Activated CD4-positive, CD25-positive, alpha-beta regulatory T cell treated with anti-CD3 and anti-CD28 coated beads, Interleukin-2, amount 50 U/mL, for 16 hours (primary cell): ENCODE measurements at places on chromosomes 7 and 10.

GRCh38 chr7:130490888-130491804, 739 bp upstream of the MEST start:
- no peak for DNase-seq

DNA sequence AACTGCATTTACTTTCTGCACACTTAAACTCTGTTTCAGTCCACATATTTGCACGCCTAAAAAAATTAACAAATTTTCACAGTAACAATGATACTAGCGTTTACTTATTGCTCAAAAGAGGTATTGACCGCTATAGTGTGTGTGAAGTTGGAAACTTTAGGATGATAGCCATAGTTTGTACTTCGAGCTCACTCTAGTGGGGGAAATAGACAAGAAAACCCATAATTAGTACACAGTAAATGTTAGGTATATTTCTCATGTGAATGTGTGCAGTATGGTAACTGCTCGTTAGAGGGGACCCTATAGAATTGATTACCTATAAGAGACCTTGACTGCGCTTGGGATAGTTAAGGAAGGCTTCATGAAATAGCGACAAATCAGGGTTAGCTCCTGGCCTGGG, 238.4 kb downstream of the AUTS2 start:
- no peak for DNase-seq

- DNase-seq, result no peak
Measured at GRCh38 chr10:72831696-72832409, 61.7 kb upstream of the OIT3 start.

- no peak for DNase-seq
Measured at GRCh38 chr7:27685209-27685608, 22.5 kb upstream of the HIBADH start.

- DNase-seq, result no peak
Measured at GRCh38 chr10:116713846-116714245, 28.5 kb downstream of the HSPA12A start.

DNA sequence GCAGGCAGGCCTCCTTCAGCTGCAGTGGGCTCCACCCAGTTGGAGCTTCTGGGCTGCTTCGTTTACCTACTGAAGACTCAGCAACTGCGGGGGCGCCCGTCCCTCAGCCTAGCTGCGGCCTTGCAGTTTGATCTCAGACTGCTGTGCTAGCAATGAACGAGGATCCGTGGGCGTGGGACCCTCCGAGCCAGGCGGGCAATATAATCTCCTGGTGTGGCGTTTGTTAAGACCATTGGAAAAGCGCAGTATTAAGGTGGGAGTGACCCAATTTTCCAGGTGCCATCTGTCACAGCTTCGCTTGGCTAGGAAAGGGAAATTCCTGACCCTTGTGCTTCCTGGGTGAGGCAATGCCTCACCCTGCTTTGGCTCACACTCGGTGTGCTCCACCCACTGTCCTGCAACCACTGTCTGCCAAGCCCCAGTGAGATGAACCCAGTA, 159.2 kb upstream of the FOXP2 start:
- no peak for DNase-seq

- no peak for DNase-seq
Measured at GRCh38 chr7:27188386-27189294, 3.6 kb upstream of the HOXA11 start.

GRCh38 chr7:1598286-1598685, 28.5 kb upstream of the PSMG3 start:
- DNase-seq, result no peak

DNA sequence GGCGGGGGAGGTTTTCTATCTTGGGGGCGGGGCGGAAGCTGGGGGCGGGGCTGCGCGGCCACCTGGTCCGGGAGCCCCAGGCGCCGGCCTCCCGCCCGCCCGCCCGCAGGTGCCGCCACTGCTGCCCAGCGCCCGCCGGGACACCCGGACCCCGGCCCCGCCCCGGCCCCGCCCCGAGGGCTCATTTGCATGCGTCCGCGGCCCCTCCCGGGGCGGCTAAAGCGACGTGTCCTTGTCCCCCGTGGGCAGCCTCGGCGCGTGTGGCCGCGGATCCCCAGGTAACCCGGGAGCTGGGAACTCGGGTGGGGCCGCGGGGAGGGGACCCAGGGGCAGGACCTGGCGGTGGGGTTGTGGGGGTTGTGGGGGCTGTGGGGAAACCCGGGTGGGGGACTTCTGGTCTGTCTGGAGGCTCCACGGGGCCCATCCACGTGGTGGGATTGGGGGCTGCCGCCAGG, at the start of gene BHLHA15:
BHLHA15 (plus strand) TSS at position 219 of the 455 bp plus-strand sequence. CDS start 871 bp downstream, outside the sequence.
- DNase-seq, result no peak

GRCh38 chr7:21108182-21108581, 319.7 kb upstream of the SP4 start:
- DNase-seq, result no peak

- no peak for DNase-seq
Measured at GRCh38 chr7:106021151-106022067, 58.3 kb downstream of the CDHR3 start.

DNA sequence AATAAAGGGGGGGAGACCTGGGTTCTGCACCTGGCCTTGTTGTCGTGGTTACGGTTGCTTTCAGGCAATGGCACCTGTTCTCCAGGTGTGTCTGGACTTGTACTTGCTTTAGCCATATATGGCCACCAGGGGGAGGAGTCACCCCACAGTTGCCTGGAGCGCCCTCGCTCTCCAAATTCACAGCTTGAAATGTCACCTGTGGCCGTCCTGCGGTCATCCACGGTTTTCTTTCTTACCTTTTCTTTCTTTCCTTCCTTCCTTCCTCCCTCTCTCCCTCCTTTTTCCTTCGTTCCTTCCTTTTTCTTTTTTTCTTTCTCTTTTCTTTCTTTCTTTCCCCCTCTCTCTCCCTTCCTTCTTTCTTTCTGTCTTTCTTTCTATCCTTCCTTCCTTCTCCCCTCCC, 157.2 kb upstream of the ZNF92 start:
- peak; percentile 30 for DNase-seq

DNA sequence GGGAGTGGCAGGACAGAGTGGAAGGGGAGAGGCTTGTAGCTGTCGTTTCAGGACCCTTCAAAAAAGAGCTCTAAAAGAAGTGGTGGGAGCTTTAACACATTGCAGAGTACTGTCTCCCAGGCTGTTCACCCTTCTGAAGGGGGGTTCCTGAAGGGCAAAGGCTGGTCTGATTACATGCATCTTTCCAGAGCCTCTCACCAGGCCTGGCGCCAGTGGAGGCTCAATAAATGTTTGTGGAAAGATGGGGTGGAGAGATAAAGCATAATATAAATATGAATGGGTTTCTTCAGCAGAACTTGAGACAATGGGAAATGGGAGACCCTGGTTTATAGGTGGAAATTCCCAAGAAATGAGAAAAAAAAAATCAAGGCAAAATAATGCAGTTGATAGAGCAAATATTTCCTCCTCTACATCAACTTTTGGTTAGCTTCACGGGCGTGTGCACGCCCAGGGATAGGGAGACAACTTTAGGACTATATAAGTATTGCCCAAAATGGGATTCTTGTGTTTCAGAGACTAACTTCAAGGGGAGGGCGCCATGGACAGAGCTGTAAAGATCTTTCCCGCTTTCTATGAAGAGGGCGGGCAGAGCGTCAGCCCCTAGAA, 613 bp upstream of the BUB3 start:
- DNase-seq, result no peak

- DNase-seq, result no peak
Measured at GRCh38 chr10:102919992-102920739, 2.1 kb downstream of the CNNM2 start.

DNA sequence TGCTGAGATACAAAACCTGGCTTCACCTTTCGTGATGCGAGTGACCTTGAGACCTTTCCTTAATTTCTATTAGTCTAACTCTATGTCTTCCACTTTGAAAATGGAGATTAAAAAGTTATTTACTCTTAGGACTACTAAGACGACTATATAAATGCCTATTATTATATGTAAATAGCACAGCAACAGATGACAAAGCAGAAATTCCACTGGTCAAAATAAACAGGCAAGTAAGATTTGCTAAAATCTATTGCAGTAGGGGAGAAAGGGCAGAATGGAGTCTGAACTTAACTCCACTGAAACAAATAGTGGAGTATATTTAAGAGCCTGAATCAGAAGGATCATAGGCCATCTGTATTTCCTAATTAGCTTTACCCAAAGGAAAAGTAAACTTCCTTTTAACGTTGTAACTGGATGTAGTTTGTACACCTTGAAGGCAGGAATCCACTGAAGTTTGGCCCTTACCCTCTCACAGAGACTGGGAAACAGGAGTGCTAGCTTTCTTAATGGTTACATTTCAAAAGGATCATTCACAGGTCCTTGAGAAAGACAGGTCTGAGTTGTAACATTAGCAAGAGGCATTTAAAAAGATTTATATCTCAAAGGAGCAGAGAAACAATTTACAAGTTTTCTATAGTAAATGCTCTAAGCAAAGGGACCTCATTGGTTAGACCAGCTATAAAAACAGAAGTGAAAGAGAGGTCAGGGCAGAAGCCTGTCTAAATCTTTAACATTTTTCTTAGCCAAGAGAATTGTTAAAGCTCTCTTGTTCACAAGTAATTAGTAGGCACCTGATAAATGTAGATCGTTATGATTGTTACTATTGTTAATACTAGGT, 332.5 kb downstream of the ZWINT start:
- DNase-seq, result no peak

DNA sequence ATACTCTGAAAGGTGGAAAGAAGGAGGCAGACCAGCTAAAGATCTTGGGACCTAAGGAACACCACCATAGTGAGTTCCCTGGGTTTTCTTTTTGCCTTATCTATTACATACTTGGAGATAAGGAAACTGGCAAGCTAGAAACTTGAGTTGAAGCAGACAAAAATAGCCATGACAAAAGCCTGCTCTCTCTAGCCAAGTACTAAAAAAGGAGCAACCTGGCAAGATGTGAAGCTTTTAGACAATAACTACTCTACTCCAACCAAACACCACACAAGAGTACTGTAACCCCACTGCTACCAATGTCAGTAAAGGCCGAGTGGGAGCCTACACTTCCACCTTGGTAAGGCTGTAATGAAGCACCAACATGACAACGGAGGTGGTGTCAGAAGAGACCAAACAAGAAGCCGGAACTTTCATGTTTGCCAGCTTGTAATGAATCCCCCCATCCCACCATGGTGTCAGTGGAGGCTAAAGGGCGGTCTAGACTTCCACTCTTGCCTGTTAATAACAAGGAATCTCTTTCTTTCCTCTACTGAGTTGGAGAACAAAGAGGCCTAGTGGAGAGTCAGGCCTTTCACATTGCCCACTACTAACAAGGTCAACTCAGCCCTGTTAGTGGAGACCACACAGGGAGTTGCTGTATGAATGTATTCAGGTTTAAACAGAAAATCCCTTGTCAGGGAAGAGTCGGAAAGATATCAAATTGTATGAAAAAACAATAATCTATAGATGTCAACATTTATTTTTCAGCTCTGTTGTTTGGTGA, 55.8 kb upstream of the DYNC1I1 start:
- DNase-seq, result no peak

- DNase-seq, result no peak
Measured at GRCh38 chr7:116710764-116711452, 38.9 kb downstream of the MET start.

- DNase-seq, result no peak
Measured at GRCh38 chr10:64846700-64847099, 1325.5 kb downstream of the REEP3 start.

GRCh38 chr7:50308532-50309385, 4.2 kb downstream of the IKZF1 start:
- no peak for DNase-seq

DNA sequence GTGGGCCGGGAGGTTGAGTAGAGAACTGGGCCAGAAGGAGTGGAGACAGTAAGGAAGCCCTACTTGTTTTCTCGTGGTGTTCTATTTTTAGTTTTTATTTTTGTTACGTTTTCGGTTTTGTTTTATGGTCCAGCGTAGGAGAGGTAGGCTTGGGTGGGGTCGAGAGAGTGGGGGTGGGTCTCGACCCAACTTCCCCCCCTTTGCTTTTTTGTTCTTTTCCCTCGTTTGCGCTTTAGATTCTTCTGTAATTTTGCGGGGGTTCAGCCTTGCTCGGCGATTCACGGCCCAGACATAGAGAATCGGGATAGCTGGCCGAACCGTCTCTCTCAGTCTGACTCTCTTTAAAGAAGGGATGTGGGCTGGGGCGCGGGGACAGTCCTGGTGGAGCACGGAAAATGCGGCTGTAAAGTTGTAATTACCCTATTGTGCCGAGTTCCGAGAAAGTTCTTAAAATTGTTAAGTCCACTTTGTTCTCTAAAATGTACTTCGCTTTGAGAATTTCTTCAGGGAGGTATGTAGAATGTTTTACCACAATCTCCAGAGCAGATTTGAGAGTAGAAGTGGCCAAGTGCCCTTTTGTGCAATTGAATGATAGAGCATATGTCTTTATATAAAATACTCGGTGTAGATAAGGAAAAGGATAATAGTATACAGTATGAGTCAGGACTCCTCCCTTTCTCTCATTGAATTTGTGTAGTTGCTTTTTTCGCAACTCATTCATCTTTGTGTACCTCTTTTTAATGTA, 816 bp downstream of the DMTF1 start:
- no peak for DNase-seq

DNA sequence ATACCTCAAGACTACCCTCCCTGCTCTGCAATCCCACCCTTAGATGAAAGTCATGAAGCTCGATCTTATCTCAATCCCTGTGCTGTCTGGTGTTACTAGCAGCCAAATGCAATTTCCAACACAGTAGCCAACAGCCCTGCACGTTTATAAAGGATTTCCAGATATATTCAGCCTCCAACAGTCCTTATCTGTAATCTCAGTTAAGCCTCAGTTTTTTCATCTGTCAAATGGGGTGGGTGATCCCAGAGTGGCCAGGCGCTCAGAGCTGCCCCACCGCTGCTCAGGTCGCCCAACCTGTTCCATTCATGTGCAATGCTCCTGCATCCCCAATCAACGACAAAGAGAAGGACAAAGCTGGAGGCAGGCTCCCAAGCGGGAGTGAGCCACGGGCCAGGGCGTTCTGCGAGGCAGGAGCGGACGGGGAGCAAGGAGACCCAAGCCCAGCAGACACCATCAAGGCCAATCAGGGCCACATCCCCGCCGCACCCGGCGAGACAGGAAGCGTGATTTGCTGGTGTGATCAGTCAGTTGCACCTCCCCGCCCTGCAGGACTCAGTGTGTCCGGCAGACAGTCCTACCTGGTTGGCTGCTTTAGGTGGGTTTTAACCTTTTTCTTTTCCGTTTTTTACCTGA, 19.7 kb downstream of the PDGFA start:
- DNase-seq, result no peak

- DNase-seq, result no peak
Measured at GRCh38 chr7:75762350-75762917, 9.6 kb downstream of the CCL26 start.

- DNase-seq, result no peak
Measured at GRCh38 chr10:103102195-103102594, 90.9 kb downstream of the NT5C2 start.

GRCh38 chr7:137146552-137147337, 196.8 kb downstream of the PTN start:
- no peak for DNase-seq
